AG08396 (cell line): ENCODE measurements at places on chromosomes 5 and 9.

DNA sequence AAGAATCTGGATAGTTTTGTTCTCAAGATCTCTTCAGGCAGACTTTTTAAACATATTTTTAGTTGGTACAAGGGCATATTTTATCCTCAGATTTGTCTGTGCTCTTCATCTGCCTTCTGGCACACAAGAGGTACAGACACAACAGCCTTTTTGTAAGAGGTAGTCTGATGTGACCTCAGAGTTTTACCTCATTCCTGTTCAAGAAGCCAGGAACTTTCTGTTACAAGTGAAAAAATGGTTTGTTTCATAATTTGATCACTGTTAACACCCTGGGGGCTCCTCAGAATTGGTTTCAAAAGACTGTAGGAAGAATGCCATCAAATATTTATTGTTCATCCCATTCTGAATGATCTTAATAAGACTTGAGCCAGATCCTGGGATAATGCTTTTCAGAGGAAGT lies 136.7 kb downstream of the PRKACG start:
- no peak for DNase-seq

- DNase-seq: no peak
These were observed 59.6 kb upstream of the IL17B start for GRCh38 chr5:149438711-149439132.

GRCh38 chr5:82031220-82032119 lies 59.6 kb downstream of the ATG10 start:
- DNase-seq: no peak

GRCh38 chr9:122978601-122979000 lies 37.8 kb downstream of the RABGAP1 start:
- no peak for DNase-seq

DNA sequence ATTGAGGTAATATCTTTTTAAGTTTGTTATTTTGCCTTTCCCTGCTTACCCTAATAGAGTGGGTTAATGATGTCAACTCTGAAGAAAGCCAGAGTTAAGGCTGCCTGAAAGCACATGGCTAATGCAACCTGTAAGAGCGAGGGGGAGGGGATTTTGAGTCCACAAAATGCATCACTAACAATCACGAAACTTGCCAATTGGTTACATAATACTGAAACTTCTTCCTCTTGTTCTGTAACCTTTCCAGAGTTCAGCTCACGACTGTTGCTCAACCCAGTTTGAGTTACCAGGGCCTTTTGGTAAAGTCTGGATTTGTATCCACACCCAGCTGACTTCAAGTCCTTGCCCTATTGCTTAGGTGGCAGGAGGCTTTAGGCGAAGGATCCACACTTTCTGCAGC lies 308.8 kb downstream of the EFNA5 start:
- no peak for DNase-seq

DNA sequence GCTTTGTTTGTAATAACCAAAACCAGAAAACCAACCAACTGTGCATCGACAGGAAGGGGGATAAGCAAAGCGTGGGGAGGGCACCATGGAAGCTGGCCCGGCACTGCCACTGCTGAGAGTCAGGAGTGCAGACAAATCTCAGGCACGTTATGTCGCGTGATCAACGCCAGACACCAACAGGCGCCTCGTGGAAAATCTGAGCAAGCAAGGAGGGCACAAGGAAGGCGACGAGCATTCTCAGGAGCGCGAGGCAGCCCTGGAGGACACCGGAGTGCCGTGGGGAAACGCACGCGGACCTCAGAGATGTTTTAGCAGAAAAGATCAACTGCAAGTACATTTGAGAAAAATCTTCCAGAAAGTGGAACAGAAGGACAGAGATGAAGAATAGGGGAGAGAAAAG lies 15.1 kb upstream of the NSMF start:
- DNase-seq: no peak

DNA sequence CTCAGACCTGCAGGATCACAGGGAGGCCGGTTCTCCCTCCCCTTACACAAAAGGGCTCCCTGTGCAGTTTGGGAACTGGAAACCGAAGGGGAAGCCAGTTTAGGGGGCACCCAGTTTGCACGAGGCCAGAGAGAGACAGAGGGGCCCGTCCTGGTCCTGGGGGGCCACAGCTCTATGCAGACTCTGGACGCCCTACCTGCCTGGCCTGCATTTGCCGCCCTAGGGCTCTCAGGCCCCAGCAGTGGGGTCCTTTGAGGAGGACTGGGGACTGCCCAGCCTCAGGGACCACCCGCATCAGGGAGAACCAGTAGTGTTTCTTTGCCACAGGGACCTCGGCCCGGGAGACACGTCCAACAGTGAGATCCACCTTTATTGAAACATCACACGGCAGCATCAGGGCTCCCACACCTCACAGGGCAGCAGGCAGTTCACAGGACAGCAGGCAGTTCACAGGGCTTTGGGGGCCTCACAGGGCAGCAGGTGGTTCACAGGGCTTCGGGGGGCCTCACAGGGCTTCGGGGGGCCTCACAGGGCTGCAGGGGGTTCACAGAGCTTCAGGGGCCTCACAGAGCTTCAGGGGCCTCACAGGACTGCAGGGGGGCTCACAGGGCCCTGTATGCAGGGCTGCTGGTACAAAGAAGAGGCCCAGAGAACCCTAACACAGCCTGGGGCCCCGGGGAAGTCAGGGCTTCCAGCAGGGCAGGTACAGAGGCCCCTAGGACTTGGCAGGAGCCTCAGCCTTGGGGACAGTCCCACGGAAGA lies 648 bp upstream of the NSMF start:
- DNase-seq: no peak

- DNase-seq: no peak
These were observed at the start of gene CDKN2A for GRCh38 chr9:21993893-21994555. Gene CDKN2A, minus strand, starts transcription at chr9:21994392.

DNA sequence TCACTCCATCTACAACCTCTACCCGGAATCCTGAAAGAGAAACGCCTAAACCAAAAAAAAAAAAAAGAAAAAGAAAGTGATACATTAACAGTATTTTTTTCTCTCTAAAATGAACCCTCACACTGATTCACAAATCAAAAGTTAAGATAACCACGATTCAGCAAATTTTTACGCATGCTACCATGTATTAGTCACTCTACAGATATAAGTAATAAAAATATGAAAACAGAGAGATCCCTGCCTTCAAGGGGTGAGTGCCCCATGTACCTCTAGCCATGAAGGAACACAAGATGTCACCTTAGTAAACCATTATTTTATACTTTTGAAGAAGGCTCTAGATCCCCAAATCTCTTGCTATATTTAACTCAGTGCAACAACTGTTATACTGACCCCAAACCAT lies 33.4 kb downstream of the CEMIP2 start:
- DNase-seq: no peak

DNA sequence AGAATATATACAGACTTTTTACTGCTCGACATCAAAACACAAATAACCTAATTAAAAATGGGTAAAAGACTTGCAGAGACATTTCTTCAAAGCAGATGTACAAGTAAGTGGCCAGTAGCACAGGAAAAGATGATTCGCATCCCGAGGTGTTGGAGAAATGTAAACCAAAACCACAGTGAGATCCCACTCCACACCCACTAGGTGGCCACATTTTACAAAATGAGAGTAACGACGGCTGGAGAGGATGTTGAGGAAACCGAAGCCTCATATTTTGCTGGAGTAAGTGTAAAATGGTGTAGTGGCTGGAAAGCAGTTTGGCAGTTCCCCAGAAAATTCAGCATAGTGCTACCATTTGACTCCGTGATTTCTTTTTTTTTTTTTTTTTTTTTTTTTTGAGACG lies 21.3 kb upstream of the GBGT1 start:
- DNase-seq: peak; percentile 58

GRCh38 chr5:310516-310915 lies 11.0 kb upstream of the AHRR start:
- no peak for DNase-seq

GRCh38 chr5:153676406-153676805 lies 185.9 kb downstream of the GRIA1 start:
- DNase-seq: no peak

DNA sequence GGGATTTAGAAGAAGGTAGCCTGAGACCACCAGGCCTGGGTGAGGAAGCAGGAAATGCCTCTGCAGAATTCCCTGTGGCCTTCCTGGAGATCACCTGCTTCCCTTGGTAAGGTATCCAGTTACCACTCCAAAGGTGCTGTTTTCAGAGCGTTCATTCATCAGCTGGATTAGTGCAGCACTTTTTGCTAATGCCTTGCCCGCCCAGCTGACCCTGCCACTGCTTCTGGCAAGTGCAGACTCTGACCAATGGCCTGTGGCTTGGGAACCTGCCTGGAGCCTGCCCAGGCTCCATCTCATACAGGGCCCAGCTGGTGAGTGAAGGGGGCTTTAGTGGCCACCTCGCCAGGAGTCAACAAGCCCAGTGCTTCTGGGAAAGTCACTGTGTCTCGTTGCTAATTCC lies 48.6 kb downstream of the FOXI1 start:
- DNase-seq: no peak

GRCh38 chr9:108639091-108639490 lies 216.7 kb downstream of the ACTL7B start:
- DNase-seq: no peak

- DNase-seq: no peak
These were observed at the start of gene OR2S2 for GRCh38 chr9:35958104-35958837. Gene OR2S2, minus strand, starts transcription at chr9:35958154. Its CDS starts 56 bp downstream, at chr9:35958098.

GRCh38 chr9:80143899-80144298 lies 572.1 kb downstream of the TLE4 start:
- no peak for DNase-seq

DNA sequence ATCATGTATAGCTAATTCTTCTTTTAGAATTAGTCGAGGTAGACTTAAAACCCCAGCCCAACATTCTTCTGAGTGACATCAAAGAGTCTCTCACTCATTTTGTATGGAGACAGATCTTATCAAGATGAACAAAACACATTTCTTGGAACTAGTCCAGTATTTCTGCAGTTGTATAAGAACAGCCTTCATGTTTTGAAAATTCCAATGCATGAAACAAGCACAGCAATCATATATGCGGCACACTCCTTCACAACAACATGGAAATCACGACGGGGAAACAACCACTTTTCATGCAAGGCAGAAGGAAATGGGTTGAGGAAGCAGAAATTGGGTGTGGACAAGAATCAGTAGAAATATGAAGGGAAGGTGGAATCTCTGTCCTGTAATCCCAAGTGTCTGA lies 113.8 kb downstream of the PLK2 start:
- no peak for DNase-seq

DNA sequence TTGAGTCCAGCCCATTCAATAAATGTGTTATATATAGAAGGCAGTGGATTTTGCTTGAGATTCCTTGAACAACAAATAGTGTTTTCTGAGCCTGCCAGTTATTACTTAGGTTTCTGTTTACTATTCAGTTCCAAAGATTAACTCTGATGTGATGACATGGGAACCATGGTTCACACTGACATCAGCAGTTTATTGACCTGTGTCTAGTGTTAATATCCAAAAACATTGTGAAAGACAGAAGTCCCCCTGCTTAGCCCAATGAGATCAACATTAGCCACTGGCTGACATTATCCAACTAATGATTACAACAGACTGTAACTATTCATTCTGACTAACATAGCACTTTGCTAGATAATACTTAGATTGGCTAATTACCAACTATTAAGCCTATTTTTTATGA lies 14.9 kb downstream of the APBA1 start:
- DNase-seq: no peak

GRCh38 chr9:93223260-93224180 lies 39.6 kb downstream of the WNK2 start:
- DNase-seq: peak; percentile 81

DNA sequence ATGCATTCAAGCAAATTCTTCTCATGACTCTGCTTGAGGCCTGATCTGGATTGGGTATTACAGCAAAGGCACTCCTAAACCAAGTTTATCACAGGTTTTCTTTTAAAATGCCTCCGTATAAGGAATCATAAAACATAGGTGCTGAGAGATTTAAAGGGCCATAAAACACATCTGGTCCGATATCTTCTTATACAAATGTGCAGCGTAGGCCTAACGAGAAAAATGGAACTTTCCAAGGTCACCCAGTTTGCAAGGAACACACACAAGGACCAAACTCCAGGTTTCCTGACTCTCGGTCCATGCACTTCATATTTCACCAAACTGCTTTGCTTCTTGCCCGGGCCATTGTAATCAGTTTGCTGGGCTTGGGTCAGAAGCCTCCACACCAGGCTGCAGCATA lies 22.1 kb downstream of the SH3RF2 start:
- no peak for DNase-seq

GRCh38 chr5:84869675-84870074 lies 485.0 kb upstream of the EDIL3 start:
- no peak for DNase-seq

DNA sequence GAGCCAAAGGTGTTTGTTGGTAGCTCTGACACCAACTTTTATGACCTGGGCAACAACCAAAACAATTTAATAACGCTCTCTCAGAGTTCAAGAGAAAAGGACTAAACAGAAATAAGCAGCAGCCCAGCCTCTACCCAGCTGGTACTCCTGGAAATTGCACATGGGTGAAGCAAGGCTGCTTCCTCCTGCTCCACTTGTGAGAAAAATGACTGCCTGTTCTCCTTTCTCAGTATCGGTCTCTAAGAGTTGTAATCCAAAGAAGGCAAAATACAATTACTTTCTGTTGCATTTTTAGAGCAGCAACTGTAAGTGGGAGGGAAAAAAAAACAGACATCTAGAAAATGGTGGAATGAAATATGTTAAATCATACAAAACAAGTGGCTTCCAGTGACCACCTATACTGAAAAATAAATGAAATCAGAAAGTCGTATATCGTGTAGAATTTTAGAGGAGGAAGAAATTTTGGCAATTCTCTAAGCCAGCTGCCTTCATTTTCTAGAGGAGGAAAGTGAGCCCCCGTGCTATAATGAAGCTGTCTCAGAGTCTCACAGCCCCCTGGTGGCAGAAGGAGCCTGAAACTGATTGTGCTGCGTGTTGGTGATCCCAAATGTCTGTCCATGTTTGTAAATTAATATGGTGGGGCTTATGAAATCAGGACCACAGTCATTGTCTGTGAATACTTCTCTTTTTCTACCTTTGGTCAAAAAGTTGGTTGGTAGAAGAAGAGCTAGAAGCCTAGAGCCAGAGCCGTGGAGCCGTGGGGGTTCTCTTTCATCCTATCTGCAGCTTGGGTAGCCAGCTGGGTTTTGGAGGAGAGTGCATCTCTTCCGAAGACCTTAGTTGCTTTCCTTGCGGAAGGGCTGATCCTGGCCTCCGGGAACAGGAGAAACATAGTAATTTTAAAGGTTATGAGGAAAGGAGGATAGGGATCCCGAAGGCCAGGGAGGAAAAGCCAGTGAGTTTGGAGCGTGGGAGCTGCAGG lies 139.9 kb downstream of the PIP5K1B start:
- peak; percentile 33 for DNase-seq

DNA sequence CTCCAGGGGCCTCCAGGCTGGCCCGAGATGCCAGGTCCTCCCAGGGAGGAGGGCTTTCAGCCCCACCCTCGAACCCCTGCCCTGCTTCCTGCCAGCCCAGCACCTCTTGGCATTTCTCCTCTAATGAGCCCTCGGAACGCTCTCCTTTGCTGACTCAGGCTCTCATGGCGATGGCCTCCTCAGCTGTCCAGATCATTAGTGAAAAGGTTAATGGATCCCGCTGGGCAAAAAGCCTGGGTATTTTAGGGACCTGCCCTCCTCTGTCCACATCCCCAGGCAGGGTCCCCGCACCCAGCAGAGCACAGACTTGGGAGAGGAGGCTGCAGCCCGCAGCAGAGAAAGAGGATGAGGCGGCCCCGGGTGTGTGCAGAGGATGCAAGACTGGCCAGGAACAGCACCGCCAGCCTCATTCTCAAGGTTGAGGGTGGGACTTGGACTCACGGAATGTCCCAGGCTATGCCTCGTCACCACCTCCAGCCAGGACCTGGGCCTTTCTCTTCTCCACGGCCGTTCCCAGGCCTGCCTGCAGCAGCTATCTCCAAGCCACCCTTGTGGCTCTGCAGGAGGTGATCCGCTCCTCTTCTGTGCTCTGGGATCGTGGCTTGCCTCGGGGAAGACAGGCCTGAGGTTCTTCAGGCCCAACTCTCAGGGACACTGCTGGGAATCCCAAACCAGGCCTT lies 23.0 kb upstream of the ADAMTS2 start:
- no peak for DNase-seq

GRCh38 chr5:135133698-135134515 lies 99.9 kb upstream of the PITX1 start:
- no peak for DNase-seq
